ENCODE measurements at places on chromosomes 7 and 10.

DNA sequence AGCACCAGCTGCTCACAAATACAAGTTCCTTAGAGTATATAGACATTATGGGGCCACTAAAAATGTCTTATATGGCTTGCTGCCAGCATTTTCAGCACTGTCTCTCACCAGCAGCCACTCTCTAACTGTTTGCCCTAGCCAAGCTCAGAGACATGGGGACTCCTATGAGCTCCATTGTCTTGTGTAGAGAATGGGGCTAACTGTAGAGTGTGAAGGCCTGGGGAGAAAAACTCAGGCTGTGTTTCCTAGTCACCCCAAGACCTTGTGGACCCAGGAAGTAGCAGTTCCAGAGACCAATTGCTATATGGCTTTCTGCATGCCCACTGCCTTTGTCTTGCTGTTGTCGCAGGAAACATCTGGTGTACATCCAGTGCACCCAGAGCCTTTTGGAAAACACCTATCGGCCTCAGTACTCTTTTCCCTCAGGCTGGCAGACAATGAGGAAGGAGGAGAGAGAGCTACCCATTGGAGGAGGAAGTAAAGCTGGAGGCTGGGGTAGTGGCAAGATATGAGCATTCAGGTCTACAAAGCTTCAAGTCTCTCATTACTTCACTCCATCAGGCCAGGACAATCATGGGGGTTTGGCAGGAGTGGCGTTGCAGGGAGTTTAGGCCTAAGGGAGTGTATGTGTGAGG, 28.4 kb downstream of the ENTPD1 start:
- DNase-seq, result no peak

DNA sequence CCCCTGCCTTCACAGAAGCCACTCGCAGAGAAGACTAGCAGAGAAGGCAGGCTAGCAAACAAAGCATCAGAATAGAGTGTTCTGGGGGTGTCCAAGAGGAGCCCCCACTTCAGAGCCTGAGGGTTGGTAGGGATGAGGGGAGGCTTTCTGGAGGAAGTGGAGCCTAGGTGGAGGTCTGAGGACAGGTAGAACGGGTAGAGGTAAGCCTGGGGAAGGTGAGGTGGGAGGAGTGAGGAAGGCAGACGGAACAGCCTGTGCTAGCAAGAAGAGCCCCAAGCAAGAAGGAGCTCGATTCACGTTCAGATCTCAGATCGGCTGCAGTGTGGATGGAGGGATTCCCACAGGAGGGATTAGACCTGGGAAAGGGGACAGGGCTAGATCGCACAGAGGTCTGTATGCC, 66.0 kb upstream of the DUSP5 start:
- no peak for DNase-seq

GRCh38 chr10:23337616-23338015, 7.0 kb downstream of the C10orf67 start:
- no peak for DNase-seq

DNA sequence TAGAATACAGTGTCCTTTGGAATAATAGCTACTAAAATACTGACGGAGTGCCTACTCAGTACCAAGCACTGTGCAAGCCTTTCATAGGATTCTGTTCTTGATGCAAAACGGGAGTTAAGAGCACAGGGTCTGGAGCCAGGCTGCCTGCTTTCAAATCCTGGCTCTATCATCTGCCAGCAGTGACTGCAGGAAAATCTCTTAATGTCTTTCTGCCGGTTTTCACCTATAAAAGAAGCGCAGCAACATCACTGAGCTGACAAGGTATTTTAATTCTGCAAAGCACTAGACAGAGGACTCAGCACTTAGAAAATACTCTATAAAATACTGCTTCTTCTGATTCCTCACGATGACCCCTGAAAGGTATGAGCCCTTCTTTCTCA, 659 bp downstream of the FIGNL1 start:
- no peak for DNase-seq

DNA sequence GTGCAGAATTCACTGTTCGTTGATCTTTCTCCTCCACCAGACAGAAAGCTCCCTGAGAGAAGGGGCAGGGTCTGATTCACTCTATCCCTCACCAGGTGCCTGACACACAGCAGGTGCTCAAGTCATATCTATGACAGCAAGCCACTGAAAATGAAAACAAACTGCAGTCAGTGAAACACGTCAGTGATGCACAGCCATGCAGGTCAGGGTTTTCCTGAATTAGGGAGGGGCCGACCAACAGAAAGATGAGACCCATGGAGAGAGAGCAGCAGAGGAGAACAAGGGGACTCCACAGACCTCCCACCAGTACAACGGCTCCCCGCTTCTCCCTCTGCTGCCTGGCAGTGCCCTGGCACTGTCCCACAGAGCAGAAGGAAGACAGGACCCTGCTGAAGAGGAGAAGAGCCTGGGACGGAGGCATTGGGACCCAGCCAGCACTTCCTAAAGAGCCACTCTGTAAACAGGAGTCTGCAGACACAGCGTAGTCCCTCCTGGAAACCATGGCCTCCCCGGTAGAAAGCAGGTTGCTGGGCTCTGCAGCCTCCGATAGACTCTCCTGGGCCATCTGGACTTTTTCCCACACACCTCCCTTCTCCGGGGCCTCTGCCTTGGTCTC, 50.3 kb downstream of the FAM53B start:
- no peak for DNase-seq

GRCh38 chr10:26269754-26270153, 53.2 kb downstream of the GAD2 start:
- no peak for DNase-seq

All from activated naive CD4-positive, alpha-beta T cell treated with Interleukin-2 at 50 U/mL for 16 hours (primary cell).